NCI-H1417 treated with DMSO at 0.1 percent for 48 hours (cell line): ENCODE measurements at places on chromosomes 7 and 10.

DNA sequence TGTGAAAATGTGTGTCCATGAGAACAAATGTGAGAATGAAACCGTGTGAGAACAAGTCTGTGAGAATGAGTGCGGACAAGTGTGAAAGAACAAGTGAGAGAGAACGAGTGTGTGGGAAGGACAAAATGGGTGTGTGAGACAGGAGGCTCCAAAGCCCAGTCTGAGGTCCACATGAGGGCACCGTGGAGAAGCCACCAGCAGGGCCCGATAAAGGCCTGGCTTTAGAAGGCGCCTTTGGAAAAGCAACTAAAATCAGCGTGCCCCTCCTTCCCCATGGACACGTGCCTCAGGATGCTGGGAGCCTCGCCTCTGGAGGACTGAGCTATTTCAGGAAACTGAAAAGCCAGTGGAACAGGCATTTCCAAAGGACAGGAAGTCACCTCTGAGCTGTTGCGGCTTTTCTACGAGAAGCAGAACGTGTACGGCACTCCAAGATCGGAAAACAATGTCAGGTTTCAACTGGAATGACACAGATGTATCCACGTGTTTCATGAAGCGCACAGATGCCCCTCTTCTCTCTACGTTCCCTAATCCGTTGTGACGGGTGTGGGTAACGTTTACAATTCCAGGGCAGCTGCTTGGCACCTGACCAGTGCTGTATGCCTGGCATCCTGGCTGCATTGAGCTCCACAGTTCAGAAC is 46.4 kb downstream of the ESYT2 start:
- DNase-seq = no peak

- DNase-seq = no peak
Measured at GRCh38 chr10:75612904-75613684, 181.7 kb downstream of the LRMDA start.

- DNase-seq = no peak
Measured at GRCh38 chr10:58104351-58104751, 163.3 kb downstream of the IPMK start.

GRCh38 chr7:34260279-34260678 is 354.9 kb downstream of the BMPER start:
- no peak for DNase-seq

- no peak for DNase-seq
Measured at GRCh38 chr10:119817991-119818888, 54.4 kb downstream of the MCMBP start.

DNA sequence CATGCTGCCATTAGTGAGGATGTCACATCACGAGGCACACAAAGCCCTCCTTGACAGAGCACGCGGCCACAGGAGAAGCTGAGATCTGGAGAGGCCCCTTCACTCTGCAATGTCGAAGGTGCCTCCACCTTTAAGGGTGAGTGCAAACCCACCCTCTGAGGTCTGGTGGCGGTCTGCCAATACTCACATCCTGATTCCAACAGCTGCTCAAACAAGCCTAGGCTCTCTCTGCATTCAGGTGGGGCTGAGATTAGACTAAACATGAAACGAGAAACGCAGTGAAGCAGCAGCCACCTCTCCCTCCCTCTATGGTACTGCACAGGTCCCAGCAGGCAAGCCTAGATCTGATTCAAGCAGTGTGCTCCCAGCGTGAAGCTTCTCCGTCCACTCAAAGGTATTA is 151.8 kb downstream of the TCERG1L start:
- no peak for DNase-seq

GRCh38 chr10:103855852-103856796 is 748 bp upstream of the SH3PXD2A start:
- no peak for DNase-seq
